OCI-LY7 (cell line): ENCODE measurements at places on chromosomes 4 and X. TPM values are rescaled to one million over a fixed set of nuclear protein-coding genes. Genes with fewer than 3 reads are reported as not detected.

The FGB gene
- not detected in 2 replicates for total RNA-seq

The TSC22D3 gene
- total RNA-seq, result 28.4 and 29.3 TPM in 2 replicates

The PCSK1N gene
- total RNA-seq, result not detected in 2 replicates

The GAGE2A gene
- not detected in 2 replicates for total RNA-seq

The ATRX gene
- total RNA-seq, result 65.0 and 66.3 TPM in 2 replicates

The SUPT20HL2 gene
- not detected in 2 replicates for total RNA-seq

The CT45A7 gene
- total RNA-seq, result not detected in 2 replicates

The USP17L17 gene
- not detected in 2 replicates for total RNA-seq

The PGAM4 gene
- 0.53 TPM in 1 of 2 replicates, not detected in the other for total RNA-seq

The LARP1B gene
- 21.0 and 25.0 TPM in 2 replicates for total RNA-seq

The BCAP31 gene
- 69.3 and 72.0 TPM in 2 replicates for total RNA-seq

The NEXMIF gene
- not detected in 2 replicates for total RNA-seq

The NAA11 gene
- total RNA-seq, result not detected in 2 replicates

The RUFY3 gene
- 42.6 and 52.2 TPM in 2 replicates for total RNA-seq

The NEIL3 gene
- 22.9 and 24.6 TPM in 2 replicates for total RNA-seq

The MAGEC3 gene
- not detected in 2 replicates for total RNA-seq

The HPSE gene
- total RNA-seq, result 2.4 and 3.0 TPM in 2 replicates

The RAI2 gene
- total RNA-seq, result not detected in 2 replicates

The IL1RAPL1 gene
- total RNA-seq, result not detected in 2 replicates

The AR gene
- not detected in 2 replicates for total RNA-seq

The CTAG2 gene
- not detected in 2 replicates for total RNA-seq

The PCYT1B gene
- not detected in 2 replicates for total RNA-seq

The HPGD gene
- total RNA-seq, result not detected in 2 replicates

The GAB3 gene
- 0.38 and 0.53 TPM in 2 replicates for total RNA-seq

The UGT2B11 gene
- total RNA-seq, result not detected in 2 replicates

The SMR3B gene
- not detected in 2 replicates for total RNA-seq

The PHKA2 gene
- 40.1 and 41.4 TPM in 2 replicates for total RNA-seq

The C4orf51 gene
- total RNA-seq, result not detected in 2 replicates

The CT45A3 gene
- total RNA-seq, result not detected in 2 replicates

The ATOH1 gene
- total RNA-seq, result not detected in 2 replicates

The TREX2 gene
- 2.4 and 3.7 TPM in 2 replicates for total RNA-seq

The PABPC4L gene
- not detected in 2 replicates for total RNA-seq

The RP2 gene
- 14.4 and 15.4 TPM in 2 replicates for total RNA-seq

The FAM9B gene
- total RNA-seq, result not detected in 2 replicates

The TTC29 gene
- total RNA-seq, result not detected in 2 replicates

The ADH7 gene
- total RNA-seq, result not detected in 2 replicates

The GUCY1B1 gene
- total RNA-seq, result not detected in 2 replicates

The UGT2B7 gene
- total RNA-seq, result not detected in 2 replicates

The THAP6 gene
- 27.3 and 30.6 TPM in 2 replicates for total RNA-seq

The SLC49A3 gene
- not detected in 2 replicates for total RNA-seq

The GAGE12H gene
- not detected in 2 replicates for total RNA-seq

The METTL14 gene
- total RNA-seq, result 41.7 and 45.7 TPM in 2 replicates

The KCNE5 gene
- total RNA-seq, result not detected in 2 replicates

The PAGE2B gene
- not detected in 2 replicates for total RNA-seq

The PAGE2 gene
- not detected in 2 replicates for total RNA-seq

The TMEM271 gene
- not detected in 2 replicates for total RNA-seq

The MAGEA3 gene
- not detected in 2 replicates for total RNA-seq

The ZNF827 gene
- 39.8 and 42.9 TPM in 2 replicates for total RNA-seq

The CNGA1 gene
- not detected in 2 replicates for total RNA-seq

The CSN1S1 gene
- not detected in 2 replicates for total RNA-seq

The POU4F2 gene
- not detected in 2 replicates for total RNA-seq

The TEX13D gene
- total RNA-seq, result not detected in 2 replicates

The UCP1 gene
- total RNA-seq, result not detected in 2 replicates

The TIGD4 gene
- total RNA-seq, result 1.0 and 1.2 TPM in 2 replicates

The AKAP4 gene
- total RNA-seq, result not detected in 2 replicates

The TMPRSS11E gene
- not detected in 2 replicates for total RNA-seq

The PDE5A gene
- 1.1 and 1.4 TPM in 2 replicates for total RNA-seq

The ASB12 gene
- 0.30 and 0.51 TPM in 2 replicates for total RNA-seq
